Caudate nucleus (tissue), 63 donors: ENCODE measurements at places on chromosomes 3 and 15.

DNA sequence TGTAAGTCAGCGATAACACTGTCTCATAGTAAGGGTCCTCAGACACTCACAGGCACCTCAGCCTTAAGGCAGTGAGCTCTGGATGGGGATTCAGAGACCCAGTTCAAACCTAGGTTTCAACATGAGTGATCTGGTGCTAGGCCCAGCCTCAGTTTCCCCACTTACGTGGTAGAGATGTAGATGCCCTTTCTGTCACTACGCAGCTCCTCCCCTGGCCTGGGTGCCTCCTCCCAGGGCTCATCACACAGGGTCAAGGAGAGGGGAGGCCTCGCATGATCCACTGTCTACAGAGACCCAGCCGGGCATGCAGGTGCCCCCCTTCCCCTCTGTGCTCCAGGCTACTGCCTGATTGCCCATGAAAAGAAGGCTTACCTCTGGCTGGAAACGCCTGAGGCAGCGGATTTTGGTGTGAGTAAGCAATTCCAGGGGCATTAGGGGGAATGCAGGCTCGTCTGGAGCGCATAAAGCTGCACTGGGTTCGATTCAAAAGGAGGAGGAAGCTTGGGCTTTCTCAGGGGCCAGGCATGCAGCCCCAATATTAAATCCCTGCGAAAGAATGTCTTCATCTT lies 69.8 kb upstream of the ANKRD34C start:
- DNase-seq = no peak

GRCh38 chr3:63492464-63492863 lies 160.0 kb upstream of the SNTN start:
- DNase-seq = no peak

DNA sequence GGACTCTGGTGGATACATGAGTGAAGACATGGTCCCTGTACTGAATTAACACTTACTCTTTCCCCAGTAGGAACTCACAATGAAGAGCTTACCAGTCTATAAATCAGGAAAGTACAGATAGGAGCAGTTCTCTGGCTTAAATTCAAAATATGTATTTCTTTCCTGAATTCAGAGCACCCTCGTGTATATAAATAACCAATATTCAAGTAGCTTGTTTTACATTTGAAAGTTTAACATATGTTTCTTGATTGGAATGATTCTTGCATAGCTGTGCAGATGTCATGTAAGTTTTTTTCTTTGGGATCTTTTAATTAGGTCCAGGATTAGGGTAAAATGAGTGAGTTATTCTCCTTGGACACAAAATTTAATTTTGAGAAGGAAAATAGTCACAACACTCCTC lies 14.8 kb upstream of the TMPRSS7 start:
- no peak for DNase-seq

GRCh38 chr3:168213920-168214319 lies 118.2 kb upstream of the GOLIM4 start:
- no peak for DNase-seq

GRCh38 chr3:10527295-10528001 lies 22.1 kb upstream of the ATP2B2 start:
- DNase-seq = no peak

DNA sequence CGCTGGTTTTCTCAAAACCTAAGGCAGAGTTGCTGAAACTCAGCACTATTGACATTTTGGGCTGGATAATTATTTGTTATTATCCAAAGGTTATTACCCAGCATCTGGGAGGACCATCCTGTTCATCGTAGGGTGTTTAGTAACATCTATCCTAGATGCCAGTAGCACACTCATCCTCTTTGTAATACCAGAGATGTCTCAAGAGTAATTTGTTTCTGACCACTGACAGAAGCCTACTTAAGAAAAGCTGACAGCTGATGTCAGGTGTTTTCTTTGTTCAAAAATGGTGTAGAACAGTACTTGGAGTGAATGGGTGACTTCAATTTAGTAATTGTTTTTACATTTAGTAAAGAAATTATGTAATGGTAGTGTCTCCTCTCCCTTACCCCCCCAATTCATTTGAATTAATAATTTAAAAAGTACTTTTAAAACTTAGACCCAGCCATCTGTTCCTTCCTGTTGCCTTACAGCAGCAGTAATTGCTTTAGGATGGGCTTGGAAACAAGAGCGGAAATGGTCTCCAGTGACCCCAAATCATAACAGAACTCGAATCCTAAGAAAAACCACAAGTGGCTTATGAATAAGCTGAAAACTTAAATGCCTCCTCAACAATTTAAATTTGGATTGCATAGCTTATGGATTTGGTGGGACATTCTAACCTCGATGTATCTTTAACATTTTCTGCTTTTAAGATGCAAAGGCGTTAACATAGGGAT lies 105.4 kb downstream of the PTPRG start:
- no peak for DNase-seq

- no peak for DNase-seq
These were observed 57.0 kb upstream of the CMTM7 start for GRCh38 chr3:32334675-32335074.

GRCh38 chr3:177245250-177245649 lies 48.0 kb upstream of the TBL1XR1 start:
- no peak for DNase-seq

DNA sequence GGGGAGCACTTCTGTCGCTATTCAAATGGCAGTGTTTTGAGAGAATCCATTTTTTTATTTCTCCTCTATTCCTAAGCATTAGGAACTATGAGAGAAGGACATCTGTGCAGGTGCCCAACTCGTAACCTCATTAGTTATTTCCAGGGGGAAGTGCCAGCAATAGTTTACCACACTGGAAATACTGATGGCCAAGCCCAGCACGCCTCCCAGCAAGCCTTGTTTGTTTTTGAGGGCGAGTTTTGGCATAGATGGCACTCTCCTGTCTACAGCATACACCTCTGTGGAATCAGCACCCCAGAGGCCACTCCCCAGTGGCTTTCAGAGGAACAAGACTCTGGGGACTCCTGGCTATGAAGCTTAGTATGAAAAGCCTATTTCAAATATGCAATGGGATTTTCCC lies 36.6 kb downstream of the FAN1 start:
- DNase-seq = no peak

GRCh38 chr3:197428117-197428801 lies 127.5 kb downstream of the BDH1 start:
- DNase-seq = no peak
